D721Med (cell line): ENCODE measurements at places on chromosomes 4 and X.

DNA sequence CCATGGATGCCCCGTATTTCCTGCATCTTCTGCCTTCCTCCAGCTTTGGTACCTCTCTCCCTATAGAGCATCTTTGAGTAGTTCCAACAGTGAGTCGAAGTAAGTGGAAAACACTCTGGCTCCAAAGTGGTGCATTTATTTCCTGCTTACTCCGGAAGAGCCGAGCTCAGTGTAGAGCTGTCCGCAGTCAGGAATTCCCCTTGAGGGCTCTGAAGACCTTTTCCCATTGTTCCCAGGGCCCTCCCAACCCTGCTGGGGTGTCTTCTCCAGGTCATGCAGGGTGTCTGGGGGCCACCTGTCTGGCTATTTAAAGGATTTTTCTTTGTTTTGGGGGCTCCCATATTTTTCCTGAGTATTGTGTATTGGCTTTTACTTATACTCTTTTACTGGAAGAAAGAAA, 118.6 kb upstream of the MXRA5 start:
- no peak for DNase-seq

- no peak for DNase-seq
Observed at GRCh38 chr4:123477711-123478209, 81.2 kb downstream of the SPRY1 start.

GRCh38 chrX:77899081-77899828, at the start of gene COX7B:
Gene COX7B, plus strand, starts transcription at chrX:77899468. Its CDS starts 86 bp downstream, at chrX:77899554.
- DNase-seq = peak; percentile 69

DNA sequence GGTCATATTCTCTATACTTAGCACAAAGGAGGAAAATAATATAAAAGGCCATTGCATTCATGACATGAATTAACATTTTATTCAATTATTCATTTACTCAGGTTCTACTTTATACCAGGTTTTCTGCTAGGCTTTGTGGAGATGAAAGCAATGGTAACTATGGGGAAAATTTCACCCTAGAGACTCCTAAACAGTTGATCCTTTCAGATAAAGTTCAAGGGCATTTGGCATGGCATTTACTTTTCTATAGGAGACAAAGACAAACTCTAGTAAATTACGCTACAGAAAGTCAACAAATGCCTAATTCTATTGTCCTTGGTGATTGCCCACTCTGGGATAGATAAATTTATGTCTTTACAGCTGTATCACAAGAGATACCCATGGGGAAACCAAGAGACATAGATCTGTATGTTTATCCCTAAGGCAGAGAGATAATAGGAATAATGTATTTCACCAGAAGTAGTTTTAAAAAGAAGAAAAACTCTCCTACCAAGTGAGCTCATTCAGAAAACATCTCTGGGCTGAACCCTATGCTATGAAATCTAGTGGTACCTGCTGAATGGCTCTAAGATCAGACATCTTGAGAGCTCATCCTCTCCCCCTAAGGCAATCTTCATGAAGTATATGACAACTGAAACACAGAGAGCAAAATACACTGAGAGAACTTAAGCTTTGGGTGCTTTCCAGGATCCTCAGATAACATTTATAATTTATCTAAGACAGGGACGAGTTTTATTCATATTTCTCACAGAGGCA, 316.7 kb downstream of the ANTXR2 start:
- DNase-seq = no peak

GRCh38 chr4:79661196-79661595, 253.2 kb upstream of the GK2 start:
- DNase-seq = no peak

DNA sequence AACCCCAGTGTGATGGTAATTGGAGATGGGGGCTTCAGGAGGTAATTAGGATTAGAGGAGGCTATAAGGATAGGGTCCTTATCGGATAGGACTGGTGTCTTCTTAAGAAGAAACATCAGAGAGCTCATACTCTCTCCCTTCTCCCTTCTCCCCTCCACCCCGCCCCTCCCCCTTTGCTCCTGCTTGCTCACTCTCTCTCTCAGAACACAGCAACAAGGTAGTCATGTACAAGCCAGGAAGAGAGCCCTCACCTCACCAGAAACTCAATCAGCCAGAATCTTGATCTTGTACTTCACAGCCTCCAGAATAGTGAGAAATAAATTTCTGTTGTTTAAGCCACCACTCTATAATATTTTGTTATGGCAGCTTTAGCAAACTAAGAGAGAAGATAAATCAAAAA, 4.5 kb downstream of the DDX60L start:
- DNase-seq = no peak

DNA sequence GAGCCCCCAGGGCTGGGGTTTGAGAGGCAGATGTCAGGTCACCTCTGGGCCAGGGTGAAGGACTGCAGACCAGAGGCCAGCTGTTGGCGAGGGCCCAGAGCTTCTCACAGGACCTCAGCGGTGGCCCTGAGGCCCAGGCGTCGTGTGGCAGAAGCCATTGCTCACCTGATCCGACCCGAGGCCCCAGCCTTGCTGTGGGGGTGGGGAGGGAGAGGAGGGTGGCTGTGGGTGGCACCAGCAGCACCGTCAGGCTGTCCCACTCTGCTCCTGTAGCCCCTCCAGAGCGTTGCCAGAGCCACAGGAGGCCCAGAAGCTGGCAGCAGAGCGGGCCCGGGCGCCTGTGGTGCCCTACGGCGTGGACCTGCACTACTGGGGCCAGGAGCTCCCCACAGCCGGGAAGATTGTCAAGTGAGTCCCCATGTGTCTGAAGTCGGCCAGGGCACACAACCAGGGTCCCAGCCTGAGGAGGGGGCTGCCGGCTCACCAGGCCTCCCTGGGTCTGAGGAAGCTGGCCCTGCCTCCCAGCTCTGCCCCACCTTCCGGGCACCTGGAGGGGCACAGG, 28.8 kb downstream of the UVSSA start:
- DNase-seq = no peak

DNA sequence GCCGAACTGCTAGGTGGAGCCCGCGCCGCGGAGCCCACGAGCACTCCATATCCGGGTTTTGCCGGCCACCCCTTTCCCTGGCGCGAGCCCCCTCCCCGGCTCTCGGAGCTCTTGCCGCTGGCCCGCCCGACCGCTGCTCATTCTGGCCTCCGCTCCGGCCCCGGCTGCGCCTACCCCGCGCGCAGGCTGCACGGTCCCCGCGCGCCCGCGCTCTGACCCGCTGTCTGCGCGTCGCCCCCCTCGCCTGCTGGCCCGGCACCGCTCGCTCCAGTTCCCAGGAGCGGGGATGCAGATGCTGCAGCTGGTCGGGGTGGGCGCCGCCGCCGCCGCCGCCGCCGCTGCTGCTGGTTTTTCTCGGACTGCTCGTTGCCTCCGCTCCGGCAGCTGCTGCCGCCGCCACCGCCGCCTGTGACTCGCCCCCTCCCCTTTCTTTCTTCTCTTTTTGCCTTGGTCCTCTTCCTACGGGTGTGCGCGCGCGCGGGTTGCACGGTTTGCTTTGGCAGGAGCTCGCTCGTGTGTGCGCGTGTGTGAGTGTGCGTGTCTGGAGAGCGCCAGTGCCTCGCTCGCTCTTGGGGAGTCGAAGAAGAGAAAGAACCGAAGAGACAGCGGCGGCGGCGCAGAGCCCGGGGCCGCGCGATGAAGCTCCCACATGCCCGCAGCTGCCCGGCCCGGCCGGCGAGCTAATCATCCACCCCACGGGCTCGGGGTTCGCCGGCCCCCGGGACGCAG, at the start of gene ADGRL3:
Gene ADGRL3 (plus strand): TSS at position 140 of the 729 bp plus-strand sequence.
- no peak for DNase-seq

GRCh38 chrX:19698122-19698521, 182.8 kb upstream of the MAP3K15 start:
- no peak for DNase-seq

- DNase-seq = no peak
Observed at GRCh38 chr4:11039634-11040131, 355.1 kb upstream of the CLNK start.

GRCh38 chrX:65758505-65758904, 91.1 kb downstream of the MSN start:
- DNase-seq = no peak

GRCh38 chr4:99859618-99860017, 34.6 kb downstream of the LAMTOR3 start:
- DNase-seq = no peak

GRCh38 chr4:157043131-157043530, 32.8 kb upstream of the GLRB start:
- DNase-seq = no peak

- DNase-seq = no peak
Observed at GRCh38 chrX:72254816-72255215, 16.0 kb upstream of the ERCC6L start.

DNA sequence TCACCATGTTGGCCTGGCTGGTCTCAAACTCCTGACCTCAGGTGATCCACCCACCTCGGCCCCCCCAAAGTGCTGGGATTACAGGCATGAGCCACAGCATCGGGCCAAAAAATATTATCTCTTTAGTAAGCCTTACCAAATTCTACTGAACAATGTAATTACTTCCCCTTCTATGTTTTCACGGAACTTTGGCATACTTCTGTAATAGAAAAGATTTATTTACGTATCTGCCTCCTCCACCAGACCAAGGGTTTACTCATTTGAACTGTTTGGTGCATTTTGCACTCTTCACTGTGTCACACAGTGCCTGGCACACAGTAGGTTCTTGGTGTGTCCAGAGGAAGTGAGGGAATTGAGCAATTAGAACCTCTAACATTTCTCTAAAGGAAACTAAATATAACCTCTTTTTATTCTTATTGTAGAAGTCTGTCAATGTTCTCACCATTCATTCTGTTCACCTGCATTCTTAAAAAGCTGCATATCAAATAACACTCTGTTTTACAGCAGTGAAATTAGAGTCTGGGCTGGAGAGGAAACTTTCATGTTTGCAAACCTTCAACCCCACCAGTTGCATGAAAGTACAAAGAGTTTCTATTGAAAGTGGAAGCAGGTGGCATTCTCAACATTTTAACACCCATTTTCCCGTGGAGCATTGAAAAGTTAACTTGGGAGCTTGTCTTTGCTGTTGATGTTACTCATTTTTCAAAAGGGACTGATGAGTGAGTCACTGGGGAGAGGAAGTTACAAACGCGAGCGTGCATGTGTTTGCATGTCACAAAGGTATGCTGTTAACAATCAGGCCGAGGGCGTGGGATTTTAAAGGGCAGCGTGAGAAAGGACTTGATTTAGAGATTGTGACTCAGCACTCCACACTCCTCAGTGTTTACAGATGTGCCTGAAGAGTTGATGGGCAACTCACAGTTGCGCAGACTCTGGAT, 314.1 kb downstream of the STK32B start:
- no peak for DNase-seq

DNA sequence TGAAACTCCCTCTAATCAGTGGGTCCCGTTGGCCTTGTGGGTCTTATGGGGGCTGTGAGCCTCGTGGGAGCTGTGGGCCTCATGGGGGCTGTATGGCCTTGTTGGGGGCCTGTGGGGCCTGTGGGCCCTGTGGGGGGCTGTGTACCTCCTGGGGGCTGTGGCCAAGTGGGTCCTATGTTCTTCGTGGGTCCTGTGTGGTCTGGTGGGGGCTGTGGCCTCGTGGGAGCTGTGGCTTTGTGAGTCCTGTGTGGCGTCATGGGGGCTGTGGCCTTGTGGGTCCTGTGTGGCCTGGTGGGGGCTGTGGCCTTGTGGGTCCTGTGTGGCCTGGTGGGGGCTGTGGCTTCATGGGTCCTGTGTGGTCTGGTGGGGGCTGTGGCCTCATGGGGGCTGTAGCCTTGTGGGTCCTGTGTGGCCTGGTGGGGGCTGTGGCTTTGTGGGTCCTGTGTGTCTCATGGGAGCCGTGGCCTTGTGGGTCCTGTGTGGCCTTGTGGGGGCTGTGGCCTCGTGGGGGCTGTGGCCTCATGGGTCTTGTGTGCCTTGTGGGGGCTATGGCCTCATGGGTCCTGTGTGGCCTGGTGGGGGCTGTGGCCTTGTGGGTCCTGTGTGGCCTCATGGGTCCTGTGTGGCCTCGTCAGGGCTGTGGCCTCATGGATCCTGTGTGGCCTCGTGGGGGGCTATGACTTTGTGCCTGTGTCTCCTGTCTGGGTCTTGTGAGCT, 7.4 kb downstream of the PCGF3 start:
- no peak for DNase-seq

GRCh38 chrX:17521871-17522693, 147.1 kb downstream of the NHS start:
- DNase-seq = peak; percentile 23

DNA sequence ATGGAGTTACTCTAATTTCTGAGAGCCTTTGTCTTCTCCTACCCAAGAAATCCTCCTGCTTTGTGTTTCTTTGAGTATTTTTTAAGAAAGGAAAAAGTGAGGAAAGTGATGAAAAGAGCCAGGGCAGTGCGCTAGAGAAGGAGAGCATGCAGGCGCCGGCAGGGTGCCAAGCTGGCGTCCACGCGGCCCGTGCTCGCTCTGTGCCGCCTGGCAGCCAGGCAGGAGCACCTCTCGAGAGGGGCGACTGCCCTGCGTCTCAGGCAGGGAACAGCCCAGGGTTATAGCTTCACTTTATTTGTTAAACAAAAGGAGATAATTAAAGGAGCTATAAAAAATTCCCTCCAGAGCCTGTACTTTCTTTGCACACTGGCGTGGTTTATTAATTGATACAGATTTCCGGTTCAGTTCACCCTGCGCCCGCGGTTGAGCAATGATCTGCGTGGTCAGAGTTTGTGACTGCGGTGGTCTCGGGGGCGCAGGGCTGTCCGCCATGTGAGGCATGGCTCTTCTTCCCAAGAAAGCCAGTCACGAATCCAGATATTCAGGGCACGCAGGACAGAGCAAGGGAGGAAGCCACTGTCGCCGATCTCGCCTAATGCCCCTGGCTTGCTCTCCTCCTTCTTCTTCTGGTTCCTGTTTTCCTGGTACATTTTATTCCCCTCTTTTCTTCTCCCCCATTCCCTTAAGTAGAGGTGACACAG, 110.8 kb upstream of the PAQR3 start:
- peak; percentile 14 for DNase-seq

DNA sequence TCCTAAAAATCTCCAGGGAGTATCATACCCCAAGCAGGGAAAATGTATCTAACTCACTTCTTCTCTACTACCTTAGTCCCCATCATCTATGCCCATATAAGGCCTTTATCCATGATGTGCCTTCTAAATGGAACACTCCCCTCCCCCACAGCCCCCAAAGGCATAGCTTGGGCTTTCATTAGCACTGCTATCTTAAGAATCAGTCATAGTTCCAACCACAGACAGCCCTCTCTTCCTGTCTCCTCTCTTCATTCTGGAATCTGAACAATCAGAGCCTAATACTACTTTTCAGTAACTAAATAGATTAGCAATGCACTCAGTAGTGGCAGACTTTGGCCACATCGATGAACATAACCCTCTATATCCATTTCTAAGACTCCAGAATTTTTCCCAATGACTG, 313.2 kb upstream of the DKK2 start:
- no peak for DNase-seq
